ENCODE measurements at places on chromosomes 6 and 20. TPM values are rescaled to one million over a fixed set of nuclear protein-coding genes. Genes with fewer than 3 reads are reported as not detected.

- no peak for DNase-seq
These were observed 9.9 kb downstream of the ECI2 start for GRCh38 chr6:4125500-4125899.

DNA sequence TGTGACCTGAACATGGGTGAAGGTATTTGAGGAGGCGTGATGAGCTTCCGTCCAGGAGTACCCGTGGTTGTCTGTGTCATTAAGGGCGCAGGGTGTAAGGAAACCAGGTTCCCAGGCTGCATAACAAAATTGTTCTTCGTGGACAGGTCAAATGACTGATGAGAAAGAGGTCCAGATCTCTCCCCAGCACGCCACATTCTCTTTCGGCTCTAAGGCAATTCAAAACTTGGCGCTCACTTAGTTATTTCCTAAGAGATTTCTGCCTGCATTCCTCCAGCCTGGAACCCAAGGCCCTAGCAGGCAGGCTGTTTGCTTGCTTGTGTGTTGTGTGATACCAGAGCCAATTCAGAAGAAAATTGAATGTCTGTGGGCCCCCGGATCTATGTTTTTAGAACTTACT, 139.9 kb downstream of the AGPAT4 start:
- DNase-seq, result no peak

- no peak for DNase-seq
These were observed 38.5 kb upstream of the VSX1 start for GRCh38 chr20:25120457-25120856.

- DNase-seq, result peak; percentile 60
These were observed 568.9 kb upstream of the CITED2 start for GRCh38 chr6:139943391-139943790.

- no peak for DNase-seq
These were observed 419 bp upstream of the SNHG17 start for GRCh38 chr20:38435555-38435939.

DNA sequence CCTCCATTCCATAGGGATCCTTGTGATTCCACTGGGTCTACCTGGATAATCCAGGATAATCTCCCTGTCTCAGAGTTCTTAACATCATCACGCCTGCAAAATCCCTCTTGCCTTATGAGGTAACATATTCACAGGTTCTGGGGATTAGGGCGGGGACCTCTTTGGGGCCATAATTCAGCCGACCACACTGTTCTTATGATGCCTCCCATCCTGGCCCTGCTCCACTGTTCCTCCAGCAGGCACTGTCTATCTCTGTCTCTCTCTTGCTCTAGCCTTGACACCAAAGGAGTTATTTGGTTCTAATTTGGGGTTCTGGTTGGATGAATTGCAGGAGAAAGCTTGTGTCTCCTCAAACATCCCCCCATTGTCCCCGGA, 168.1 kb downstream of the NFATC2 start:
- no peak for DNase-seq

TOX2 gene
- 3.7 TPM for polyA plus RNA-seq
